LNCaP clone FGC (cell line): ENCODE measurements at places on chromosomes 6 and 20.

- DNase-seq = no peak
These were observed 8.5 kb upstream of the PSMG4 start for GRCh38 chr6:3250231-3250675.

GRCh38 chr20:24991897-24992486, 559 bp downstream of the APMAP start:
- DNase-seq = no peak

- no peak for DNase-seq
These were observed 51.6 kb downstream of the SPTLC3 start for GRCh38 chr20:13060327-13060726.

DNA sequence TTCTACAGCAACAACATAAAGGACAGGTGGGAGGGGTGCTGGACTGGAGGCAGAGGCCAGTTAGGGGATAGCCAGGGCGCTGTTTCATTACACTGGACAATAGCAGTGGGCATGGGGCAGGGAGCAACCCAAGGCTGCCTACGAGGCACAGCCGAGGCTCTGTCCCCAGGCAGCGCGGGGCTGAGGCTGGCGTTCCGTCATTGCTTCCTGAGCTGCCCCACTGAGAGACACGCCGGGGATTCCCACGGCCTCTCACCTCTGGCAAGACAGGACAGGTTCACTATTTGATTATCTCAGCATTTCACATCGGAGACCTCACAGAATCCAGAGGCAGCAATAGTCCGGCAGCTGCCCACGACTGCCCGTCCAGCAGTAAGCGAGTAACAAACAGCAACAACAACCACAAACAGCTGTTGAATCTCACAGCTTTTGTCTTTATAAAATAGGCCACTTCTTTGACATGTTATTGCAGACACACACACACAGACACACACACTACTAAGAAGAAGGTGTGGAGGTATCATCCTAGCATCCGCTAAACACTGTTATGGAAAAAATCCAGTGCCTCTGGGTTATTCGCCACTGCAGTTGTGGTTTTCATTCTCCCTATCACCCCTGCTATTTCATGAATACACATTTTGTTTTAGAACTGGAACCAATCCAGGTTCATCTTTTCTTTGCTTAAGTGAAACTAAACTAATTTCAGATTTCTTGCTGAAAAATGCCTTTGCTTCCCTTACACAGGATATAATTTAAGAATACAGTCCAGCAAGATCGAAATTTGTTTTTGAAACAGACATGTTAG, 19.5 kb downstream of the KIF25 start:
- DNase-seq = no peak

- DNase-seq = peak; percentile 8
These were observed 408.4 kb downstream of the PKHD1 start for GRCh38 chr6:51678905-51679620.

GRCh38 chr6:158168040-158168289, at the start of gene SERAC1:
SERAC1 (minus strand) TSS chr6:158168262; CDS start chr6:158158363, 9,899 bp downstream.
- no peak for DNase-seq
